ENCODE measurements at places on chromosomes 16 and 17.

DNA sequence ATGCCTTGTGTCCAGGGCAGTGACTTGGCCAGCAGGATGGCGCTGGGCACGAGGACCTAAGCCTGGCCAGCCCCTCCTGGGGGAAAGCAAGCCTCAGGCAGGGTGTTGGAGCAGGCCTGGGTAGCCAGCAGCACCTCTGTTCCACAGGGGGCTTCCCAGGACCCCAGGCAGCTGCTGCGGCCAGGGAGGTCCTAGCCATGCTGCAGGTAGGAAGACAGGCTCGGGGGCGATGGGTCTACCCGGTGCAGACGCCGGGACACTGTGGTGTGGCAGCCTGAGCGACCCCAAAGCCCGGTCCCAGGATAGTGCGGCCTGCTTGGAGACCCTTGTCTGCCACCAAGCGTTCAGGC is 22.4 kb upstream of the AATK start:
- no peak for DNase-seq

GRCh38 chr17:46940692-46941404 is 17.9 kb downstream of the GOSR2 start:
- DNase-seq: peak; percentile 83

GRCh38 chr17:7047566-7047965 is 3.7 kb upstream of the SLC16A11 start:
- DNase-seq: no peak

DNA sequence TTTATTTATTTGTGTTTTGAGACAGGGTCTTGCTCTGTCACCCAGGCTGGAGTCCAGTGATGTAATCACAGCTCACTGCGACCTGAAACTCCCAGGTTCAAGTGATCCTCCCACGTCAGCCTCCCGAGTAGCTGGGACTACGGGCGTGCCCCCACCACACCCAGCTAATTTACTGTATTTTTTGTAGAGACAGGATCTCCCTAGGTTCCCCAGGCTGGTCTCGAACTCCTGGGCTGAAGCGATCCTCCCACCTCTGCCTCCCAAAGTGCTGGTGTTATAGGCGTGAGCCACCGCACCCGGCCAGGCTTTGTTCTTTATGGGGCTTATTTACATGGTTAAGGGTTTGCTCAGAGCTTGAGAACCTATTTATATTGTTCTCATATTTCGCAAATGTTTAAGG is 5.8 kb upstream of the MEIOB start:
- DNase-seq: no peak

DNA sequence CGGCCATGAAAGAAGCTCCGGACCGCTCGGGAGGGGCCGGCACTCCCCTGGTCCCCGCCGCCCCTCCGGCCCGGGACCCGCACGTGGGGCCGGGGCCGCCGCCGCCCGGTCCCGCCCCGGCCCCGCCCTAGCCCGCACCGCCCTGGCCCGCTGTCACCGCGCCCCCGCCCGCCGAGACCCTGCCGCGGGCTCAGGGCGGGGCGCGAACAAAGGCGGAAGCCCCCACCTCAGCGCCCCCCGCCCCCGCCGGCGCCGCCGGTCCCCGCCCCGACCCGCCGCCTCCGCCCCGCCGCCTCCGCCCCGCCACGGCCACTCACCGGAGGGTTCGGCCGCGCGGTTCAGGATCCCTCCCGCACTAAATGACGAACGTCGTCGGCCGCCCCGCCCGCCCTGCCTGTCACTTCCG is at the start of gene ARHGDIA:
TSS of gene ARHGDIA (minus strand) at position 357 of the 406 bp plus-strand sequence. CDS start 1,407 bp downstream, outside the sequence.
- DNase-seq: no peak

- no peak for DNase-seq
Observed at GRCh38 chr17:82047914-82048570, 3.6 kb downstream of the RFNG start.

DNA sequence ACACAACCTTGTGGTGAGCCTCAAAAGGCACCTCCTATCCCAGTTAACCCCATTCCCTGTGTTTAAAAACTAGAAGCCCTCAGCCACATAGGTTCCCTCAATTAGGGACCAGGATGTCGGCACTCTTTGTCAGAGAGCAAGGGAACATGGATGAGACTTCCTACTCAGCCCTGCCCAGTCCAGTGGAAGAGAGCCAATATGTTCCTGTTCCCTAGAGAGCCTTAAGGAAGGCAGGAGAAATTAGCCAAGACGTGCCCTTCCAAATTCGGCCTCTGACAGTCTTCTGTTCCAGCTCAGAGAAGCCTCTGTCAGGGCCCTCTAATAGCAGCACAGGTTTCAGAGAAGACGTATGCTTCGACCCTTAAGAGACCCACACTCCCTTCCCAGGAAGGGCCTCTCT is 14.6 kb upstream of the DHRS13 start:
- DNase-seq: no peak

DNA sequence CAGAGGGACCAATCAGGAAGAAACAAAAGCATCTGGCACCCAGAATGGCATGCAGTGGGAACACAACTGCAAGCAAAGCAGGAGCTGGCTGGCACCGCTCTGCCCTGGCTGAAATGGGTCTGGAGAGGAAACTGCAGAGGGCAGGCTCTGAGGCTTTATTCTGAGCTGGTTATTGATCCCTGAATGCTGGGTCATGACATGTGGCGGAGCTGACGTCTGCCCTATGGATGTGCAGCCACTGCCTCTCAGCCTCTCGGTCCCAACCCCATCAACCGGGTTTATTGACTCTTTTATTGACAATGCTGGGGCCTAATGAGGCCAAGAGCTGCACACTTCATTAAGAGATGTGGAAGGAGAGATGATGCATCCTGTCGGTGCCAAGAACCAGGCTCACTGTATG is 3.9 kb upstream of the SKAP1 start:
- no peak for DNase-seq

DNA sequence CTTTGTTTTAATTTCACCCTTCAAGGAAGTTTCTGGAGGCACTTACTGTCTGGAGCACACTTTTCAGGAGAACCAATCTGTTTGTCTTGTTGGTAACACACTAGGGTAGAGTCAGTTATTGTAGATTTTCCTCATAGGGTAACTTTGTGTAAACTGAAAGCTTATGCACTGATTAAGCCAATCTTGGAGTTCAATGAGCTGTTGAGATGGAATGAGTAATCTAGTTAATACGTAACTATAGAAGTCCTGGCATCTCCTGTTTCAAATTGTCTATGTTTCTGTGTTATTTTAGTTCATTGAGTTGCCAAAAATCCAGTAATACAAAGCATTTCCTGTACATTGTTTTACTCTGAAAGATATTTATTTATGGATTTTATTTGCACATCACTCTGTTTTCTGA is 111.6 kb upstream of the HAS3 start:
- DNase-seq: no peak

DNA sequence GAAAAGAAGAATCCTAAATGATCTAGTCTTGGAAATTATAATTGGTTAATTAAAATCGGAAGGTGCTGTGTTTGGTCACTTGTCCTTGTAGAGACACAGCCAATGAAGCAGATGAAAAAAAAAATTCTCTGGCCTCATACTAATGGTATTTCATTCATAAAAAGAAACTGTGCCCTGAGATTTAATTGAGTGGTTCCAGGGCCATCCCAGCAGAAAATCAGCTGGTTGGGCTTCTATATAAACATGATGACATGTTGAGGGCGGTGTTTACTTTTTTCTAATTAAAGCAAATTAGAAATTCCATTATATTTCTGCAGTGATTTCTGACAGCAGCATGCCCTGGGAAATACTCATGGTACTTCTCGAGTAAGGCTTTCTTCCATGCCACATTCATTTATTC is 191.9 kb upstream of the KCNJ16 start:
- DNase-seq: no peak

- DNase-seq: no peak
Observed at GRCh38 chr17:13784434-13785095, 182.8 kb upstream of the HS3ST3A1 start.

DNA sequence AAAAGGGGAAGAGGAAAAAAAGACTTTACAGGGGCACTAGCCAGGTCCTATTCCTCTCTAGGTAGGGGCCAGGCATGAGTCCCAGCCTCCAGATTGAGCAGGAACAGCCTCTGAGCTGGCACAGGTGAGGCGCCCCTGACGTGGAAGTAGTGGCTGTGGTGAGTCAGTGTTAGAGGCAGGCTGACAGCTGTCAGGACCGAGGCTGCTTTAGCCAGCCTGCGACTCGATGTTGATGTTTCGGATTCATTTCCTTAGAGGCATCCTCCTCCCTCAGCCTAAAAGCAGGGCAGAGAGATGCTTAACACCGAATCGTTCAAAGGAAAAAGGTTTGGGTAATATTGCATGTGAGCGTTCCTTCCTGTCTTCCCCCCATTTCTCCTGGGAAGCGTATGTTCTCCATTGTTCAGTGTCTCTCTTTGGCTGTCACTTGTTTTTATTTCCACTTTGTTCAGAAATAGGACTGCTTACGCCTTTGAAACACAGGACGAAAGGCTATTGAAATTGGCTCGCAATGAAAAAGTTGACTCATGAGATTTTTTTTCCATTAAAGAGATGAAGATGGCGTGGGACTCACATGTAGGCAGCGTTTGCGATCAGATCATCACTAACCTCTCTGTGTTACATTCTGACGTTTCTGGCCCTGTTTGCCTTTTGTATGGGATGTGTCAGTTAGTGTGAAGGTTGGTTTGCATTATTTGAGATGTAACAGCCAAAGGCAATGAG is 1.3 kb downstream of the KIAA0513 start:
- peak; percentile 86 for DNase-seq

DNA sequence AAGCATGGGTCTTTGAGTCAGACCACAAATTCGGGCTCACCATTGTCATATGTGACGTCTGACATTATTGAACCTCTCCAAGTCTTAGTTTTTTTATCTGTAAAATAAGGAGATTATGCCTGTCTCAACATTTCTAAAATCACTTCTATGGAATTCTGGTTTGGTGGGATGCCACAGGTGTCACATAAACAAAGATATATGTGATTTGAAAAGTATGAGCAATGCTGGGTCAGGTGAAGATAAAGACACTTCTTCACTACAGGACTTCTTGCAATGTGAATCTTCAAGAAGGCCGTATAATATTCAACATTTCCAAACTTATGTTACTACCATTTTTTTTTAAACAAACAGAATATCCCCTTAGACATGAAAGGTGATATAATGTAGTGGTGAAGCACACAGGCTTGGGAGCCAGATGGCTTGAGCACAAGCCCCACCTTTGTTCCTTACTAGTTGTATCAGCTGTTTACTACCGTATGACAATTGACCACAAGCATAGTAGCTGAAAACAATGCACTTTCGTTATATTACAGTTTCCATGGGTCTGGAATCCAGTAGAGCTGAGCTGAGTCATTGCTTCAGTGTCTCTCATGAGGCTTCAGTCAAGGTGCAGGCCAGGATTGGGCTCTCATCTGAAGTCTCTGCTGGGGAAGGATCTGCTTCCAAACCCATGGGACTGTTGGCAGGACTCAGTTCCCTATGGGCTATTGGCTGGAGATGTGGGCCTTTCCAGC is 87.7 kb downstream of the UTP18 start:
- no peak for DNase-seq

GRCh38 chr16:54928016-54928356 is 2.7 kb upstream of the IRX5 start:
- no peak for DNase-seq

Measured in cerebellar cortex (tissue), 1 donor.